Activated T-cell treated with anti-CD3 and anti-CD28 coated beads, Interleukin-2, amount 50 U/mL, for 72 hours (primary cell): ENCODE measurements at places on chromosomes 11 and 22.

- H3K36me3 ChIP-seq: no peaks in the 10 kb centered on the region
- H3K4me3 ChIP-seq: no peak overlapping the region
- no peak overlapping the region for H3K27ac ChIP-seq
- H3K27me3 ChIP-seq: no peaks in the 10 kb centered on the region
These were observed 174.5 kb upstream of the NTM start for GRCh38 chr11:131195661-131196517.

DNA sequence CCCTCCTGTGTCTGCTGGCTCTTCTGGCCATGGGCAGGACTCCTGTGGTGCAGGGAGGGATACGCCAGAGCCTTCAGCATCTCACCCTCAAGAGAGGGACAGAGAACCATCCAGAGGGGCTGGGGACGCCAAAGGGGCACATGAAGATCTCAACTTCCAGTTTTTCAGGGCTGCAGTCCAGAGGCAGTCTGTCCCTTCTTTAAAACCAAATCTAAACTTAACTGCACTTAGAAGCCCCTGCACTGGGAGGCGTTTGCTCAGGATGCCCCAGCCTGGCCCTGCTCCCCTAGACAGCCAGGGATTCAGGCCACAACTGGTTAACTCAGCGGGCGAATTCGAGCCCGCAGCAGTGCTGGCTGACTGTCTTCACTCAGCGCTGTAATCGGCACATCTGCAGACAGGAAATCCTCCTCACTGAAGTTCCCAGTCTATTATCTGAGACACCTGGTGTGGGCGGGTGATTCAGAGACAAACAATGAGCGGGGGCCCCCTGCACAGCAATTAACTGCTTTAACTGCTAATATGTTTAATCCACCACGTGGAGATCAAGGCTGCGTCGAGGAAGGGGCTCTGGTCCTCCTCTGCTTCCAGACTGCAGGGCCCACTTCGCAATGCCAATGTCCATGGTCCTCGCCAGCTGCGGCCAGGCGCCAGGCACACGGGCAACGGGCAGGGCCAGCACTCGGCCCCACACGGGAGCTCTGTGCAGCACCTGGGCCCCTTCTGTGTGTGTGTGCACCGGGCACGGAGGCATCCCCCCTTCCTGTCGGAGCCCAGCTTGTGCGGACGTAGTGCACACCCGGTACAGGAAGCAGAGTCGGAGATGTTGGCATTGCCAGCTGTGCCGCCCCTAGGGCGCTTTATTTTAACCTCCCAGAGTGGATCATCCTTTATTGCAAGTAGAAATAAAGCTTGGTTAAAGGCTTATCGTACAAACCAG, 36.9 kb upstream of the GNB1L start:
- peaks cover 77% of the 10 kb centered on the region for H3K4me1 ChIP-seq
- H3K4me3 ChIP-seq: peak overlapping the region; percentile 80
- H3K27ac ChIP-seq: peak overlapping the region; percentile 82
- H3K27me3 ChIP-seq: no peaks in the 10 kb centered on the region
- peak; percentile 83 for DNase-seq

- H3K36me3 ChIP-seq: peaks cover 17% of the 10 kb centered on the region
- no peak overlapping the region for H3K27ac ChIP-seq
- no peaks in the 10 kb centered on the region for H3K27me3 ChIP-seq
- no peaks in the 10 kb centered on the region for H3K4me1 ChIP-seq
- no peak for DNase-seq
These were observed 31.2 kb upstream of the RASL10A start for GRCh38 chr22:29346659-29347058.

- no peak overlapping the region for H3K27ac ChIP-seq
- DNase-seq: no peak
- no peaks in the 10 kb centered on the region for H3K36me3 ChIP-seq
- H3K4me1 ChIP-seq: no peaks in the 10 kb centered on the region
- H3K4me3 ChIP-seq: no peak overlapping the region
- H3K27me3 ChIP-seq: no peaks in the 10 kb centered on the region
These were observed 142.6 kb downstream of the BRD1 start for GRCh38 chr22:49685116-49685515.

GRCh38 chr22:17981497-17981896, 42.9 kb downstream of the MICAL3 start:
- peak overlapping the region; percentile 27 for H3K27ac ChIP-seq
- no peaks in the 10 kb centered on the region for H3K36me3 ChIP-seq
- no peaks in the 10 kb centered on the region for H3K27me3 ChIP-seq
- peaks cover 28% of the 10 kb centered on the region for H3K4me1 ChIP-seq
- DNase-seq: no peak

DNA sequence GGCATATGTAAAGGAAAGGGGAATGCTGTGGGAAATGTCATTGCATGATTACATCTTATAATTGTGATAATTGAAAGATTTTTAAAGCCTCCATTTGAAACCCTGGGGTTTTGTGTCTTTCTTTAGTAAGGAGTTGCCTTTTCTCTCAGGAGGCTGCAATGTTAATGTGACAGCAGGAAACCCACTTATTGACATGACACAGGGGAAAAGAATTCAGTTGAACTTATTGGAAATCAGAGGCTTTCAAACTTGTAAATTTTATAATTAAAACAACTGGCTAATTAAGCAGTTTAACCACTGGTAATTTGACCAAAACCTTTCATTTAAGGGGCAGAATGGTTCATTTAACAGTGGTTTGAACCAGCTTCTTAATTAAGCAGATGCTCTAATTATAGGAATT, 31.2 kb downstream of the MRPL48 start:
- H3K4me3 ChIP-seq: no peak overlapping the region
- no peak overlapping the region for H3K27ac ChIP-seq

DNA sequence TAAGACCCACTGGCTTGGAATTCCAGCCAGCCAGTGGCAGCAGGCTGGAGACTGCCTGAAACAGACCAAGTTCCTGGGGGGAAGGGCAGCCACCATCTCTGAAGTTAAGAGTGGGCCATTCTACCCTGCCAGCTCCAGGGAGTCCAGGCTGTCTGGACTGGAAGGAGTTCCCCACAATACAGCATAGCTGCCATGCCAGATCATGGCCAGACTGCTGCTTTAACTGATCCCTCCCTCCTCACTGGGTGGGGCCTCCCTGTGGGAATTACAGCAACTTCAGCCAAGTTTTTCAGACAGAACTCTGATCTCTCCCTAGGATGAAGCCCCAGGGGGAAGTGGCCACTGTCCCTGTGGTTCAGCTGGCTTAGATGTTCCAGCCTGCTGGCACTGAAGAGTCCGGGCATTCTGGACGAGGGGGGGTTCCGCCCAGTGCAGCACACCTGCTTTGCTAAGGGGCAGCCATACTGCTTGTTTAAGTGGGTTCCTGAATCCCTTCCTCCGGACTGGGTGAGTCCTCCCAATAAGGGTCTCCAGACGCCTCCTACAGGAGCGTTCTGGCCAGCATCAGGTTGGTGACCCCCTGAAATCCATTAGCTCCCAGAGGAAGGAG, 455.4 kb downstream of the DLG2 start:
- DNase-seq: no peak
- H3K4me3 ChIP-seq: no peak overlapping the region
- no peaks in the 10 kb centered on the region for H3K4me1 ChIP-seq

GRCh38 chr22:48278620-48279460, 1516.4 kb downstream of the TBC1D22A start:
- peaks cover 31% of the 10 kb centered on the region for H3K27me3 ChIP-seq
- no peaks in the 10 kb centered on the region for H3K36me3 ChIP-seq
- no peaks in the 10 kb centered on the region for H3K4me1 ChIP-seq
- no peak for DNase-seq

- H3K27ac ChIP-seq: no peak overlapping the region
- H3K4me3 ChIP-seq: no peak overlapping the region
- no peaks in the 10 kb centered on the region for H3K36me3 ChIP-seq
- H3K27me3 ChIP-seq: no peaks in the 10 kb centered on the region
- H3K4me1 ChIP-seq: peaks cover 18% of the 10 kb centered on the region
These were observed 4.4 kb downstream of the TSPO start for GRCh38 chr22:43155789-43156188.

GRCh38 chr11:44519989-44520737, 45.3 kb upstream of the CD82 start:
- no peak overlapping the region for H3K27ac ChIP-seq
- peaks cover 50% of the 10 kb centered on the region for H3K27me3 ChIP-seq
- DNase-seq: no peak
- H3K4me1 ChIP-seq: no peaks in the 10 kb centered on the region
- no peaks in the 10 kb centered on the region for H3K36me3 ChIP-seq
- H3K4me3 ChIP-seq: no peak overlapping the region

- no peaks in the 10 kb centered on the region for H3K36me3 ChIP-seq
- H3K27ac ChIP-seq: no peak overlapping the region
- no peak for DNase-seq
- no peak overlapping the region for H3K4me3 ChIP-seq
These were observed 18.5 kb downstream of the BLID start for GRCh38 chr11:122097419-122098001.

- no peak overlapping the region for H3K27ac ChIP-seq
- no peaks in the 10 kb centered on the region for H3K4me1 ChIP-seq
These were observed 67.9 kb downstream of the MCM5 start for GRCh38 chr22:35467681-35468434.

DNA sequence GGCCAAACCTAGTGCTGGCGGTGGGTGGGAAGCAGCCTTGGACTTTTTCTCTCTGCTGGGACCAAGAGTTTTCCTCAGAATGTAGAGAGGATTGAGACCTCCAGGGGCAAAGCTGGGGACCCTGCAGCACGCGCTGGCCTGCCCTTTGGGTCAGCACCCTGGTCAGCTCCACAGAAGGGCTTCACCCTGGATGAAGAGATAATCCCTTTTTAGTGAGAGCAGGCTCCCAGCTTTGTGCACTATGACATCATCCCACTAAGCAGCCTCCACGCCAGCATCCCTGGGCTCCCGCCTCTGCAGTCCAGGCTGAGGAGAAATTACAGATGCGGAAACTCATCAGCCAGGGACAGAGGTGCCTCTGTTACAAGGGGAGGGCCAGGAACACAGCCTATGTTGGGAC, 23.5 kb downstream of the DRICH1 start:
- H3K4me1 ChIP-seq: peaks cover 18% of the 10 kb centered on the region
- no peaks in the 10 kb centered on the region for H3K27me3 ChIP-seq
- no peaks in the 10 kb centered on the region for H3K36me3 ChIP-seq
- H3K4me3 ChIP-seq: no peak overlapping the region
- DNase-seq: no peak

DNA sequence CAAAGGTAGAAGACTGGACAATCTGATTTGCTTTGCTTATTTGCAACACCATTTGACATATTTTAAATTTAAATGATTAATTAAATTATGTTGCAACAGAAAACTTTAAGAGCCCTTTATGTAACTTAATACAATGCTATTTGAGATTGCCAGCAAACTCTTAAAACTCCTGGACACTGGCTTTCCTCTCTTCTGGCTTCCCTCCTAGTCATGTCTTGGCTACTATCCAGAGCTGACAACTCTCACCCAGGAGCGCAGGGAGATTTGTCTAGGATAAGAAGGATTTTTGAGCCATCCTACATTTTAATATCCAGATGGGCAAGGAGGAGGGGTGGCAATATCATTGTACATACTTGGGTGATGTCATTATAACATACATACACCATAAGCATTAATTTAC, 134.3 kb downstream of the ELP4 start:
- H3K4me1 ChIP-seq: no peaks in the 10 kb centered on the region
- DNase-seq: no peak
- H3K4me3 ChIP-seq: no peak overlapping the region
- H3K27me3 ChIP-seq: no peaks in the 10 kb centered on the region
- no peak overlapping the region for H3K27ac ChIP-seq

GRCh38 chr11:106276859-106277436, 199.5 kb downstream of the AASDHPPT start:
- no peaks in the 10 kb centered on the region for H3K36me3 ChIP-seq
- no peak overlapping the region for H3K4me3 ChIP-seq
- DNase-seq: no peak

- DNase-seq: no peak
- no peaks in the 10 kb centered on the region for H3K36me3 ChIP-seq
- no peak overlapping the region for H3K4me3 ChIP-seq
- H3K27ac ChIP-seq: no peak overlapping the region
These were observed 128.7 kb downstream of the DSCAML1 start for GRCh38 chr11:117668321-117668751.

- no peak for DNase-seq
- peaks cover 5% of the 10 kb centered on the region for H3K4me1 ChIP-seq
- peaks cover 7% of the 10 kb centered on the region for H3K36me3 ChIP-seq
- no peaks in the 10 kb centered on the region for H3K27me3 ChIP-seq
- H3K4me3 ChIP-seq: no peak overlapping the region
- no peak overlapping the region for H3K27ac ChIP-seq
These were observed 188.2 kb downstream of the METTL15 start for GRCh38 chr11:28296426-28296825.

GRCh38 chr11:131888230-131888855, 517.9 kb downstream of the NTM start:
- H3K27me3 ChIP-seq: no peaks in the 10 kb centered on the region
- H3K27ac ChIP-seq: no peak overlapping the region
- no peak overlapping the region for H3K4me3 ChIP-seq
- DNase-seq: no peak

DNA sequence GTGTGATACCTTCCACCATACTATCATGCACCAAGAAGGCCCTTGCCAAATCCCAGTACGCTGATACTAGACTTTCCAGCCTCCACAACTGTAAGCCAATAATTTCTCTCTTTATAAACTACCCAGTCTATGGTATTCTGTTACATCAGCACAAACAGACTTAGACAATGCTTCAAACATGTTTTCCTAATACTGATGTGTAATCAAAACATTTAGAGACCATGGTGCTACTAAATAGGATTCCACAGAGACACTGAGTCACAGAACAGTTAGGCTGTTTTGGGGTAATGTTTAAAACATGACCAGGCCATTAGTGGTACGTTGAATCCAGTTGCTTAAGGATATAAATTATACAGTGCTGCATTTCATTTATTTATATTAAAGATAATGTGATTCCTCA, 103.7 kb downstream of the PICALM start:
- DNase-seq: no peak
- H3K27ac ChIP-seq: no peak overlapping the region
- H3K4me1 ChIP-seq: peaks cover 37% of the 10 kb centered on the region
- H3K36me3 ChIP-seq: peaks cover 9% of the 10 kb centered on the region

DNA sequence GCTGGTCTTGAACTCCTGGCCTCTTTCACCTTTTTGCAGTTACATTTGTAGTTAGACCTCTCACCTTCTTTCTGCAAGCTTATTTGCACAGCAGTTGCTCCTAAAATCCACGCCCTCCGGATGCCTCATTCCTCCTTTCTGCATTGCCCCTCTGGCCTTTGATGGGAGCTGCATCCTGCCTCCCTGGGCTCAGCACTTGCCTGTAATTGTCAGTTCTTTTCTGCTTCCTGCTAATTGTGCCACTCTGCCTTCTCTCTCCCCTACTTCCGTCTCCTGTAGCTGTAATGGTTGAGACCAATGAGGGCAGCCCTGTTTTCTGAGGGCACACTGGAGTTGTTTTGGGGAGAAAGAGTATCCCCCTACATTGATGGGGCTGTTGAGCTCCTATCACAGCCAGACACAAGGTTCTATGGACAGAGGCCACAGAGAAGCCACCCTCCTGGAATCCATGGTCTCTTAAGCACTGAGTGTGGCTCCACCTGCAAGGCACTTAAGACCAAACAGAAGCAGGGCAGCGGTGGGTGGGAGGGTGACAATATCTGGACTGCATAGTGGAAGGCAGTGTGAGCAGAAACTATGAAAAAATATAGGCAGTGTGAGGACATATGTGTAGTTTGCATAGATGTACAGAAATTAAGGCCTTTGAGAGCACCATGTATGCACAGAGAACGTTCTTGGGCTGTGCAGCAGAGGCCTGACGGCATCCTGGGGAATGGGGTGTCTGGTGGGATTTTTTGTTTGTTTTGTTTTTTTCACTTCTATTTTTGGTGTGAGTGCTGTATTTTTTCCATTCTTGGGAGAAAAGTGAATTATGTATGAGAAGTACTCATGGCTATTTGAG, 30.5 kb downstream of the YDJC start:
- peaks cover 35% of the 10 kb centered on the region for H3K36me3 ChIP-seq
- DNase-seq: no peak
- H3K27ac ChIP-seq: peak overlapping the region; percentile 85
- H3K4me1 ChIP-seq: peaks cover 29% of the 10 kb centered on the region
- H3K27me3 ChIP-seq: no peaks in the 10 kb centered on the region
